Esophagus squamous epithelium (tissue), 5 donors: ENCODE measurements at places on chromosomes 1 and 21.

DNA sequence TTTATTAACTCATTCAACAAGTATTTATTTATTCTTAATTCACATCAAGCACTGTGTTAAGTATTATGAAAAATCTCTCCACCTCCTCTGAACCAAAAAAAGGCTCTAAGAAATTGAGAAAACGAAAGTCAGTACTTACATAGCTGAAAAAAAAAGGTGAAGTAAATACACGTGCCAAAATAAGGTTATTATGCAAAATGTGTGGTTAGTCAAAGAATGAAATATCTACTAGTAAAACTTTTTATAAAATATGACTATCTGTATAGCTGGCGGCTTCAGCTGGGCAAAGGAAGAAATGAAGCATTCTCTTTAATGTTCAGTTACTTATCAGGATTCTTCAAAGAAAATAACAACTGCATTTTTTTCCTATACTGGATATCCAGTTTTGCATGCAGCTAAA, 35.5 kb upstream of the ASPM start:
- DNase-seq: no peak

DNA sequence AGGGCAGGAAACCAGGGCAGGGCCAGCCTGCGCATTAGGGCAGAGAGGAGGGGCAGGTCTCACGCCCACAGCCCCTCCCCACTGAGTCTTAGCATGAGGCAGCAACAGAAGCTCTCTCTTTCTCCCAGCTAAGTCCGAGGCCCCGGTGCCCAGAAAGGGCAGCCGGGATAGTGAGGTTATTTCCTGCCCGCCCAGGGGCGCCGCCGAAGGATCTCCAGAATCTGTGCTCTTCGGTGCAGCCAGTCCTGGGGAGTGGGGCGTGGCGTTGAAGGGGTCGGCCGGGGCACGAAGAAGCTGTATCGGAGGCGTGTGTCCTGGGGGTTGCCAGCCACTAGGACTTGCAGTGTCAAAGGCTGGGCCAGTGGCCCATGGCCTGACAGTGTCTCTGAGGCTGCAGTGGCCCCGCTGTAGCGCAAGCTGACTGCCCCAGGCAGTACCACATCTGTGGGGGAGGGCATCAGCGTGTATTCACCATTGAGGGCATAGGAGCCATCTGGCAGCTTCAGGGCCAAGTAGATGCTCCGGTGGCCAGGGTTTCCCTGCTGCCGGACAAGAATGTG, 7.8 kb downstream of the ADAMTS4 start:
- DNase-seq: no peak

GRCh38 chr1:8004113-8004802, 21.9 kb downstream of the ERRFI1 start:
- DNase-seq: no peak

- DNase-seq: no peak
Observed at GRCh38 chr1:180854001-180854400, 58.7 kb upstream of the KIAA1614 start.

- no peak for DNase-seq
Observed at GRCh38 chr1:113399062-113399583, 8.8 kb downstream of the MAGI3 start.

GRCh38 chr1:156608981-156609380, 7.7 kb upstream of the GPATCH4 start:
- no peak for DNase-seq

DNA sequence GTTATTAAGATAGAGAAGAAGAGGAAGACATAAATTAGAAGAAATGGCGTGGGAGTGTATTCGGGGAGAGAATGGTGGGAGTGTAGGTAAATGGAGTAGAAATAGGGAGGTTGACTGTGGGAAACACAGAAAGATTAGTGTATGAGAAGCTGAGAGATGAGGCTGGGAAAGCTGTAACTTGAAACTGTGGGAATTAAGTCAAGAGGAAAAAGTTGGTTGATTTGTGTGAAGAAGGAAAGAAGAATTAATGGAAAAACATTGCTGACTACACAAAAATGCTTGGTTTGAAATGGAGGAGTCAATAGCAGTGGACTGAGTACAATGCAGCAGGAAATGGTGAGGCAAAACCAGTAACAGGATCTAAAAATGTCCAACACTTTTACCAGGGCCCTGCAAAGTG, 448.3 kb downstream of the PTPRC start:
- DNase-seq: no peak

DNA sequence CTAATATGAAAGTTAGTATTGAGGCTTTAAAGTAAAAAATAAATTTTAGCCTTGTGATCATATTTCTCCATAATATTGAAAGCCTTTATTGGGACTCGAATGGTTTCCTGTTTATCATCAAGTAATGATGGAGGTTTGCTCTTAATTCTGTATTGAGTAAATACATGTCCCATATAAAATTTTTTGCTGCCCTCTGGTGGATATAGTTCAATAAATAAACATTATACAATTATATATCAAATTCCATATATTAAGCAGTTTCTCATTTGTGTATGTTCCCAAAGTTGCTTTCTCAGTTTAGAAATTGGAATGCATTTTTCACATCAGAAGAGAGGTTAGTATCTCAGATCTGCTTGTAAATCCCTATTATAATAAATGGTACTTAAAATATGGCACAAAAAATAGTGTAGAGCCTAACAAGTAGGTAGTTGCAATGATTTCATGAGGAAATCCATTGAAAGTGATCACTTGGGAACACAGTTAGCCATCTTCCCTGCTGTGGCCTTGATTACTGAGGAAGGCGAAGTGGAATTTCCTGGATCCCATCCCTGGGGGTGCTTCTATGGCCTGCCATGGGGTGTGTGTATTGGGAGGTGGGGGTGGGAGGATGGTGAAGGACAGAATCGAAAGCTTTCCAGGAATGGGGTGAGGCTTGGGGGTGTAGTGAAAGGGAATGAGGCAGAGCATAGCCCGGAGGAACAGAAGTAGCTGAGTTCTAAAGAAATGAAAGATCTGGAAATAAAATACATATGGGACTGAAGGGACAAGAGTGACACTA, 84.1 kb upstream of the C21orf91 start:
- no peak for DNase-seq

DNA sequence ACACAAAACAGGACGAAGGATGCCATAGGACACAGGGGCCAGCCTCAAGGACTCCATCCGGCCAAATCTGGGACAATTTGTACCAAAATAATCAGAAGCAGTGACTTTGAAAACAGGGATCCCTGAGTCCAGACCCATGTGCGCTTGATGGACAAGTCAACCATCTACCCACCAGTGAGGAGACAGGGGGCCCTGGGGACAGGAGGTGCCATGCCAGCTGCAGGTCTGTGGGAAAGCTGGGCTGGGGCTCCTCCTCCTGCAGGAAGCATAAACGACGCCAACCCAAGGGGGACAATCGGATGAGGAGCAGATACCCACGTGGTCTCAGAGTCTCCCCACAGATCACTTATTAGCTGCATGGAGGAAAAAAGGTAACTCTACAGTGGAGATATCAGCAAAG, 50.6 kb downstream of the NPHP4 start:
- no peak for DNase-seq
